CD4-positive, alpha-beta T cell (primary cell): ENCODE measurements at places on chromosomes 5 and 9. TPM values are rescaled to one million over a fixed set of nuclear protein-coding genes. Genes with fewer than 3 reads are reported as not detected.

TIFAB gene
- total RNA-seq, result 0.11 TPM

LCP2 gene
- total RNA-seq, result 154 TPM

MARCOL gene
- total RNA-seq, result not detected

ELAVL2 gene
- total RNA-seq, result not detected

LRRC19 gene
- not detected for total RNA-seq

CBY3 gene
- 0.36 TPM for total RNA-seq

CCL28 gene
- 20.6 TPM for total RNA-seq

SCGB3A2 gene
- total RNA-seq, result not detected

CAVIN4 gene
- 0.08 TPM for total RNA-seq

OMD gene
- total RNA-seq, result not detected

GPR150 gene
- total RNA-seq, result 0.60 TPM

PTGDS gene
- total RNA-seq, result 41.0 TPM

CNTNAP3B gene
- not detected for total RNA-seq

GCNT4 gene
- total RNA-seq, result 7.4 TPM

GRCh38 chr9:91131433-91131839 lies 230.3 kb downstream of the AUH start:
- peak; percentile 13 for DNase-seq

DNA sequence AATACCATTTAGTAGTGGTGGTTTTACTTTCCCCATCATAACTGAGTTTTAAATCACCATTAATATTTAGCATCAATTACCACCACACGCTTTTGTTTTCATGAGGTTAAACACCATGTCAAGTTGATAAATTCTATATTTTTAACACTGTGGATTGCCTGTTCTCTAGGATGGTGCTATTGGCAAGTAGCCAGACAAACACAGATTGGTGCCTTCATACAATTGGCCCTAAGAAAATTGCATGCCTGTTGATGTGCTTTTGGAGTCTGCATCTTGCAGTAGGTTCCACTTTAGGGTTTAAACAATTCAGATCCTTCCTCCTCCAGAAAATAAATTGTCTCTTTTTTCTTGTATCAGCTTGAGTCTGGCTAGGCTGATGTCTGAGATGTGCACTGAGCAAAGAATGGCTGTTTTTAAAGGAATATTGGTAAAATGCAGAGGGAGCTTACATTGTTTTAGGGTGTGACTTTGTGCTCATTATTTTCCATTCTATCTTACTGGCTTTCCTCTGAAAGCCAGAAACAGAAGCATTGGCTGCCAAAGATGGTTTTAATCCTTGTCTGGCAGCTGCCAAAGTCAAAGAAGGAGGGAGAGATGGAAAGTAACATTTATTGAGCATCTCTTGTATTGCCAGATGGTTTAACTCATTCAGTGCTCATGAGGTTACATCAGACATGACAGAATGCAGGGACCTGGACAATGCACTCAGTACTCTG lies 19.6 kb upstream of the MAN2A1 start:
- no peak for DNase-seq

- DNase-seq, result no peak
Measured at GRCh38 chr9:109894473-109894872, 114.5 kb downstream of the PALM2AKAP2 start.

DNA sequence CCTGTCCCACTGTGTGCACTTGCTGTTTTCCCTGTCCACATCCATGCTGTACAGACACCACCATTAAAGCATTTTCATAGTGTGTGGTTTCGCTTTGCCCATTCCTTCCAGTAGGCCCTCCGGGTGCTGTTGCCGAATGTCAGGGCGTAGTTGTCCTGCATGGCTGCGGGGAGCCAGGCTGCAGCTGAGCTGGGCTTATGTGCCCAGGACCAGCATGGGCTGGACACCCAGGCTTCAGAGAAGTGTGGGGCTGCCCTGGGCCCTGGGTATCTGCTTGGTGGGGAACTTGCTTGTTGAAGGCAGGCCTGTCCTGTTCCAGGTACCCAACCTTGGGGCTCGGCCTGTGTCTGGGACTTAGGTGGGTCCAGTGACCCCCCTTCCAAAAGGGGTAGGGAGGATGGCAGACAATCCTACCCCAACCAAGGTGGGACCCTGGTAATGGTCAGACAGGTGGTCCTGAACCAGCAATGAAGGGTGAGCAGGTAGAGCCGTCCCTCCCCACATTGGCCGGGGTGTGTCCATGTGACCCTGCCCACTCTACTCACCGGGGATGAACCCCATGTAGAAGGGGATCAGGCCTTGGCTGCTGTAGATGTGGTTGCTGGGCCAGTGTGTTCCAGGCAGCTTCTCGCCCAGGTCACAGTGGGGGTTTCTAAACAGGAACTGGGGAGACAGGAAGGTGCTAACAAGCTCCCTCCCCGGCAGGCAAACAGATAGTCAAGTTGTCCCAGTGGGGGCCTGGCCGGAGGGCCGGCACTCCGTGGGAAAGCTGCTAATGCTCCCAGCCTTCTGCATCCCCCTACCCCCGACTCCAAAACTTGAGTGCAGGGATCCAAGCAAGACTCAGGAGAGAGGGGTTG lies 2.8 kb downstream of the TUBB4B start:
- DNase-seq, result no peak

GRCh38 chr5:133226186-133226585 lies 174.4 kb downstream of the HSPA4 start:
- no peak for DNase-seq

DNA sequence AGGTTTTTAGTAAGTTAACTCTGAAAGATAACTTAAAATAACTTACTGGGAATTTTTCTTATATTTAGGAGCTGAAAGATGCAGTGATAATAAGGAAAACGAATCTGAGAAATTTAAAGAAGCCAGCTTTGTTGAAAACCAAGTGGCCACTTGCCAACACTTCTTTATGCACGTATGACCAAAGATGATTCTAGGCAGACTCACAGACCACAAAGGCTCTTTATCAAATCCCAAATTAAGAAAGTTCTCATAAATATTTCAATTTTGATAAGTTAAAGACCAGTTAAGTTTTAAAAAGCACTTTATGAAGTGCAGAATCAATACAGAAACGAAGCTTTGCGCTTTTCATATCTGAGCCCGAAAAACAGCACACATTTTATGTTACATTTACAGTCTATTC lies 1.5 kb downstream of the AFF4 start:
- DNase-seq, result no peak

GRCh38 chr5:87300744-87301143 lies 33.1 kb downstream of the RASA1 start:
- no peak for DNase-seq

- DNase-seq, result peak; percentile 16
Measured at GRCh38 chr5:96434201-96434645, 1.2 kb upstream of the PCSK1 start.

DNA sequence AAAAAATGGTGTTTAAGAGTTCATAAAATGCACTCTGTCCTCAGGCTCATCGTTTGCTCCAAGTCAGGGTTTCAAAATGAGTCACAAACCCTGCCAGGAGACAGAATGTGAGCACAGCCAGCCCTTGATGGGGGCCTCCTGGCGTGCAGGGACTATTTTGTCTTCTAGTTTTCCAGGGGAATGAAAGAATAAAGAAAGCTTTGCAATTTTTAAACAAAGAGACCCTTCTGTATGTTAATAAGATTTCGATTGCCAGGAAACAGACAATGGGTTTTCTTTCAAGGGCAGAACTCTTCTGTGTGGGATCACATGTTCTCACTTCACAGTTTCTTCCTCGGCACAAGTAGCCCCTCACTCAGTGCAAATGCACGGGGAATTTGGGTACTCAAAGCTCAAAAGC lies 121.4 kb upstream of the C6 start:
- DNase-seq, result no peak

DNA sequence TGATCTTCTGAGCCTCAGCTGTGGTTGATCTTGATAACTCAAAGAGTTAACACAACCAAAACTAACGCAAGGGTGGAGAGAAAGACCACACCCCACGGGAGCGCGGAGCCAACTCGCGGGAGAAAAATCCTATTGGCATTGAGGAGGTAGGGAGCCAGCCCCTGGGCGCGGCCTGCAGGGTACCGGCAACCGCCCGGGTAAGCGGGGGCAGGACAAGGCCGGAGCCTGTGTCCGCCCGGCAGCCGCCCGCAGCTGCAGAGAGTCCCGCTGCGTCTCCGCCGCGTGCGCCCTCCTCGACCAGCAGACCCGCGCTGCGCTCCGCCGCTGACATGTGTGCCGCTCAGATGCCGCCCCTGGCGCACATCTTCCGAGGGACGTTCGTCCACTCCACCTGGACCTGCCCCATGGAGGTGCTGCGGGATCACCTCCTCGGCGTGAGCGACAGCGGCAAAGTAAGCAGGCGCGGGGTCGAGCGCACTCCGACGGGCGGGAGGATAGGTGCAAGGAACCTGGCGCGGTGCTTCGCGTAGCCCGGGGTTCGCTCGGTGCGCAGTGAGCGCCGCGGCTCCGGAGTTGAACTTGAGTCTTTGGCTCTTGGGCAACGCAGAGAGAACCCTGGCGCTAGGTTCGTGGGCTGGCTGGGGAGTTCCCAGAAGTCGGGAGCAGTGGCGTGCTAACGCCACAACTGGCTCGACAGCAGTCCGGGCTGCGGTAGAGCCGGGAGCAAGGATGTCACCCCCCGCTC lies at the start of gene GDA:
Gene GDA, plus strand, starts transcription at position 210 of the 745 bp plus-strand sequence. Its CDS starts 120 bp downstream, at position 330.
- no peak for DNase-seq

GRCh38 chr5:176854164-176854563 lies 43.8 kb downstream of the UNC5A start:
- no peak for DNase-seq

GRCh38 chr5:142792865-142793232 lies 22.7 kb downstream of the ARHGAP26 start:
- no peak for DNase-seq

GRCh38 chr5:41507501-41507900 lies 2.9 kb downstream of the PLCXD3 start:
- DNase-seq, result no peak

GRCh38 chr5:134493461-134494055 lies 31.9 kb upstream of the JADE2 start:
- no peak for DNase-seq

GRCh38 chr9:114806526-114806900 lies 674 bp upstream of the TNFSF15 start:
- no peak for DNase-seq

DNA sequence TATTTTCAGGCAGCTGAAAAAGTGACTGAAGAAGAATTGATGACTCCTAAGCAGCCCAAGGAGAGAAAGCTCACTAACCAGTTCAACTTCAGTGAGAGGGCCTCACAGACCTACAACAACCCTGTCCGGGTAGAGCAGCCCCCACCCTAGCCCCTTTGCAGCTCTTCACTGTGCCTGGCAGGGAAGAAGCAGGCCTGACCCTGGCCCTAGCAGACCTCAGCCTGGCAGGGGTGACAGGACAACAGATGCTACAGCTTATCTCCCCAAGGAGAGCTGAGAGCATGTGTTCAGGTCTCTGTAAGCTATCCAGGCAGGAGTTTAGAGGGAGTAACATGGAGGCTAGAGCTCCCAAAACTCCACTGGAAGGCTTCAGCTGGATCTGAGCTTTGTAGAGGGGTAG lies 31.8 kb downstream of the DNAI1 start:
- DNase-seq, result no peak

DNA sequence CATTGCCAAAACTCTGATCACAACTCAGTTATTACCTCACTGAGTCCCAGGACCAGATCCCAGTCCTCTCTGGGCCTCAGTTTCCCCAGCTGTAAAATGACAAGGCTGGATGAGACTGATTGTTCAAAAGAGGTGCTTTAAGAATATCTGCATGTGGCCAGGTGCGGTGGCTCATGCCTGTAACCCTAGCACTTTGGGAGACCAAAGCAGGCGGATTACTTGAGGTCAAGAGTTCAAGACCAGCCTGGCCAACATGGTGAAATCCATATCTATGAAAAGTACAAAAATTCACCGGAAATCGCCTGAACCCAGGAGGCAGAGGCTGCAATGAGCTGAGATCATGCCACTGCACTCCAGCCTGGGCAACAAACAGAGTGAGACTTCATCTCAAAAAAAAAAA lies 8.3 kb downstream of the ATOX1 start:
- no peak for DNase-seq

DNA sequence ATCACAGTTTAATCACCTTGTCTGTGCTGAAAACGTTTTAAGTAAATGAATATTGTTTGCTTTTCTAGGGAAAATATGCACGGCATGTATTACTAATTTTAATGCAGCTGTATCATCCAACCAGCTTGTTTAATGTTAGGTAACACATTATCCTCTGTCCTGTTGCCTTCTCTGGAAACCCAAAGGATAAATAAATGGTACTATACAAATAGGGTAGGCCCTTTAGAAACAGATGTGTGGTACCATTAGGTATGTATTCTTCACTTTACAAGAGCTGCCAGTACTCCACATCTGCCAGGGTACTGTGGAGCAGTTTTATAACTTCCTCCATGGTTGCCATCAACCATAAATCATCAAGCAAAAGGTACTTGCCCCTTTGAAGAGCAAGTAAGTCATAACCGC lies 42.9 kb downstream of the FAF2 start:
- DNase-seq, result no peak

GRCh38 chr5:170783498-170784247 lies at the start of gene GABRP:
GABRP (plus strand) TSS chr5:170783725; CDS start chr5:170788616, 4,891 bp downstream.
- no peak for DNase-seq

GRCh38 chr5:151095341-151096000 lies 14.6 kb upstream of the TNIP1 start:
- DNase-seq, result no peak

GRCh38 chr9:132754236-132754635 lies 84.0 kb downstream of the GTF3C4 start:
- DNase-seq, result no peak

DNA sequence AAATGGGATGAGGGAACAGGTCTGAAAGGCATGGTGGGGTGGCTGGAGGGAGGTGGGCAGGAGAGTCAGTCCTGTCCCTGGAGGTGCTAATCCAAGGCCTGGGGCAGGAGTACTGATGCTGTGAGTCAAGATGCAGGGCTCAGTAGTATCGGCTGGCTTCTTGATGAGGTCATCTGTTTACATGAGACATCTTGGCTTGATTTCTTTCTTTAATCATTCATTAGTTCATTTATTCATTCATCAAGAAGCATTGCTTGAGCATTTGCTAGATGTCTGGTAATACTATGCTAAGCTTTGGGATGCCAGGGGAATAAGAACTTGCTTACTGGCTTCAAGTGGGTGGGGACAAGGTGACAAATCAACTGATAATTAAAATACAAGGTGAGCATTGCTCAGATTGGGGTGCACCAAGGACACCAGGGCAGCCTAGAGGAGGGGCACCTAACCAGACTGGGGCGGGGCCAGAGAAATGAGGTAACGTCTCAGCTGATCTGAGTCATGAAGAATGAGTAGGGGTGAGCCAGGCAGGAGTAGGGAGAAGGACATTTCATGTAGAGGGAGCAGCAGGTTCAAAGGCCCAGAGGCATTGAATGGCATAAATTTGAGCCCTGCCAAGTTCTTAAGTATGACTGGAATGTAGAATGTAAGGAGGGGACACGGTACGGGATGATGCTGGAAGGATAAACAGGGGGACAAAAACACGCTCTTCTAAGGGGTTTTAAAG lies 88.8 kb downstream of the EGFLAM start:
- no peak for DNase-seq

DNA sequence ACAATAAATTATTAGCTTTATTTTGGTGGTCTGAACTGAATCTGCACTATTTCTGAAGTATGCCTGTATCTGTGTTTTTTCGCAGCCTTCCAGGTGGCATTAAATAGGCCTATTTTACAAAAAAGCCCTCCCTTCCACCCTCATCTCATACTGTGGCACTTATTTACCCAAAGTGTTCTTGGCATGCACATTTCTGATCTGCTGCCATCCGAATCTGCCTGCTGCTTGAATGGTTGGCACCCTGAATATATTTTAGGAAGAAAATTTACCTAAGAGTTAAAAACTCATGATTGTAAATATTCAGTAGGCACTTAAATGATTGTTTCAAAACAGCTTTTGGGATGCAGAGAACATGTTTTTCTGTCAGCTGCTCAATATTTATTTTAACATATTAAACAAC lies 150.1 kb downstream of the SLC28A3 start:
- DNase-seq, result no peak

- no peak for DNase-seq
Measured at GRCh38 chr5:172379481-172379880, 74.8 kb downstream of the SH3PXD2B start.
